ENCODE measurements at places on chromosomes 11 and 22. TPM values are rescaled to one million over a fixed set of nuclear protein-coding genes. Genes with fewer than 3 reads are reported as not detected.

DNA sequence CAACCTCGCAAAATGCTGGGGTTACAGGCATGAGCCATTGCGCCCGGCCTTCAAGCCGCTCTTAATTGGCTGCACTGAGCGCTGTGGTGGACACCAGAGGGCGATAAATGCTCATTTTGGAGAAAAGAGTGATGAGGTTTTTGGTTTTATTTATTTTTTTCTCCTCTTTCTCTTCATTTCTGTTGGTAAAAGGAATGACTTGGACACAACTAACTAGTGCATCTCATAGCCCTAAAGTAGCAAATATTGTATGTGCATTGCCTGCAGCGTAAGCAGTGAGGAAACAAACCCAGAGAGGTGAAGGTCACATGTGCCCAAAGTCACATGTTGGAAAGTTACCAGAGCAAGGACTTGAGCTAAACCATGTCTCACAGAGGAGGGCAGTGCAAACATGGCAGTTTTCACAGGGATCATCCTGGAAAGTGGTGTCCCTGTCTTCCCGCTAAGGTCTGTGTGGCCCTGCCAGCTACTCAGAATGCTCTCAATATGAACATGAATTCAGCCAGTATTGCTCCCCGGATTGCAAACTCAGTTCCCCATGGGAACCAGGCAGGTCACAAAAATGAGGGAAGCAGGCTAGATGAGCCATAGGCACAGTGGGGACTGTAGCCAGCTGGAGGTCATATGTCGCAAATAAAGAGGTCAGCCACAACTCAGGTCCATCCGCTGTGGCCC is 8.6 kb upstream of the CD82 start:
- peak; percentile 85 for DNase-seq

DNA sequence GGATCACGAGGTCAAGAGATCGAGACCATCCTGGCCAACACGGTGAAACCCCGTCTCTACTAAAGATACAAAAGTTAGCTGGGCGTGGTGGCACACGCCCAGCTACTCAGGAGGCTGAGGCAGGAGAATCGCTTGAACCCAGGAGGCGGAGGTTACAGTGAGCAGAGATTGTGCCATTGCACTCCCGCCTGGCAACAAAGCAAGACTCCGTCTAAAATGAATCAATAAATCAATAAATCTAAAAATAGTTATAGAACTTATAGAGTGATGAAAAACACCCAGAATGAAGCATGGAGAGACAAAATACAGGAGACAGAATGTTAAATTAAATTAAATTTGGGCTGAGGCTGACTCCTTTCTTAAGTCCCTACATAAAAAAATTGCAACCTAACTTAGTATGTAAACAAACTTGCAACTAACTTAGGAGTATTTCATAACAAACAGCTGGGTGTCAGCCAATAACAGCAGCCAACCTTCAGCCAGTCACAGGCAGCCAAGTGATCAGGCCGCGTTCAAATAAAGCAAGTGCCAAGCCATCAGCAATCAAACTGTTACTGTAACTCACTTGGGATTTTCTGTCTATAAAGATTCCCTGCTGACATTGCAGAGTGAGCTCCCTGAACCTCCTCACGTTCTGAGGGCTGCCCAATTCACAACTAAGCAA is 7.3 kb upstream of the TP53AIP1 start:
- no peak for DNase-seq

The SCN4B gene
- total RNA-seq: 2.9 TPM

The NAV2 gene
- 33.2 TPM for total RNA-seq

DNA sequence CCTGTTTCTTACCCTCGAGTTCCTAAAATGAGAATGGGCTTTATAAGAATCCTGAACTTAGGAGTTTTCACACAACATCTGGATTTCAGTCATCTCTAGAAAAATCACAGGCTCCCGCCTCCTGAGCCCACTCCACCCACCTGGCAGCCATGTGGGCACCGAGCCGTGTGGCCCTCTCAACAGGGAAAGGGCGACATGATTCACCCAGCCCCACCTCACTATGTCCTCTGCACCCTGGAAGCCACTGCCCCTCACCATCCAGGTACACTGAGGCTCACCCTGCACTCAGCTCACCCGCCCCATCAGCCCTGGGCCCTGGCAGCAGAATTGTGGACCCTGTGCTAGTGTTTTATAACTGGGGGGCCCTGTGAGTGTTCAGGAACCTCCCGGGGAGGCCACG is 101.5 kb downstream of the SHANK2 start:
- DNase-seq: no peak

DNA sequence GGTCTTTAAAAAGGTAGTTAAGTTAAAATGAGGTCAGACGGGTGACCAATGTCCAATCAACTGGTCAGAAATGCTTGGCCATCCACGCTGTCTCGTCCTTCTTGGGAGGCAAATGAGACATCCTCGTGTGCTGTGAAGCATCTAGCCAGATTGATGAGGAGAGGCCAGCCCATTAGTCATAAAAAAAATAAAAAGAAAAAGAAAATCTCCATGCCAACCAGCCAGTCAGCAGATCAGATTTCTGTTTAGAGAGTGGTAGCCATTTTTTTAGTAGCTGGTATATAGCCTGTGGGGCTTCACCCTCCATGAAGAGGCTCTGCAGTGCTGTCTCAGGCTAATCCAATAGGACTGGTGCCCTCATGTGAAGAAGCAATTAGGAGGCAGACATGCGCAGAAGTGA is 343.1 kb upstream of the SYN3 start:
- DNase-seq: no peak

GRCh38 chr11:127996825-127997224 is 590.5 kb downstream of the ETS1 start:
- no peak for DNase-seq

DNA sequence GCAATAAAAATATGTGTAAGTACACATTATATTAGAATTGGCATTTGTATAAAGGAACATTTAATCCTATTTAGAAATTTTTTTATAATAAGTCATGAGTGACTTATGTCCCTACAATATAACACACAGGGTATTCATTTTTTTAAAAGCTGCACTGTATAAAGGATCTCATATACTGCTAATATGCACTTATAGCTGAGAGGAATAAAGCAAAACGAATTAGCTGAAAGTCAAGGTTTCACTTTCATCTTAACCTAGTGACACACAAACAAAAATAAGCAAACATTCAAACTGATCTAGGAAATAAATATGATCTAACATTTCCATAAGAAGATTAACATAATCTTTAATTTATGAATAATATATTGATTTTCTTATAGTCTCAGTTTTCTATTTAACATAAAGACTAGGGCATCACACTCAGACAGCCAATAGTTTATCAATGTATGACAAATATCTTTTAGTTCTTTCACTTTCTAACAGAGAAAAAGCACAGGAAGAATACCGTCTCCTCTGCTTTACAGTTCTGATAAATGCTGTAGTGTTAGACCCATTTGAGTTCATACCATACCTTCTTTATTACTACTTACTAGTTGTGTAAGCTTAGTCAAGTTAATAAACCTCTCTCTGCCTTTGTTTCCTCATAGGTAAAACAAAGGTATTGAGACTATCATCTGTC is 42.9 kb downstream of the DCDC1 start:
- no peak for DNase-seq

DNA sequence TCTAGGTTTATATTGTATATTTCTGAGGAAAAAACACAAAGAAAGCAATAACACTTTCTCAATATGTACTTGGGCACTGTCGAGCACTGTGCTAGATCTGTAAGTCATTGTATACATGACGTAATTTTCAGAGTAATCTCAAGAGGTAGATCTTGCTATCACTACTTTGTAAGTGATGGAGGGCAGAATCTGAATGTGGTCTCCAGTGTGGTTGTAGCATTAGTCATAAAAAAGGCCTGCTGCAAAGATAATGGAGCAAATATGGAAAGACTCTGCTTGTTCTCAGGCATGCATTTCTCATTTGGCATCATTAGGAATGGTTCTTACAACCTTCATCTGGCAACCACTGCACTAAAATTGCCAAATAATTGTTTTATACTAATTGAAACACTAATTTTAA is 419.8 kb upstream of the CCDC179 start:
- DNase-seq: no peak

The CCT8L2 gene
- not detected for total RNA-seq

- DNase-seq: no peak
Observed at GRCh38 chr22:17243524-17243923, 24.3 kb upstream of the ADA2 start.

GRCh38 chr11:122523846-122524805 is 131.4 kb upstream of the UBASH3B start:
- no peak for DNase-seq

GRCh38 chr11:64741375-64742086 is 2.4 kb downstream of the RASGRP2 start:
- no peak for DNase-seq

The KRTAP5-1 gene
- total RNA-seq: not detected

- peak; percentile 81 for DNase-seq
Observed at GRCh38 chr22:24432059-24432853, 4.9 kb downstream of the ADORA2A start.

- peak; percentile 51 for DNase-seq
Observed at GRCh38 chr11:68997124-68997994, 15.7 kb downstream of the MRGPRF start.

The IGHMBP2 gene
- total RNA-seq: 27.0 TPM

- no peak for DNase-seq
Observed at GRCh38 chr11:117519590-117519989, 191.9 kb downstream of the CEP164 start.

DNA sequence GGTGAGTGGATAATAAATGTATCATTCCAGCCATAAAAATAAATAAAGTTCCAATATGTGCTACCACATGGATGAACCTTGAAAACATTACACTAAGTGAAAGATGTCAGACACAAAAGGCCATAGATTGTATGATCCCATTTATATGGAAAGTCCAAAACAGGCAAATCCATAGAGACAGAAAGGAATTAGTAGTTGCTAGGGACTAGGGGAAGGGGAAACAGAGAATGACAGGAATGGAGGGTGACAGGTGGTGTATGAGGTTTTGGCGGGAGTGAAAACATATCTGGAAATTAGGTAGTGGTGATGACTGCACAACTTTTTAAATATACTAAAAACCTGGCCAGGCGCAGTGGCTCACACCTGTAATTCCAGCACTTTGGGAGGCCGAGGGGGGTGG is 15.2 kb upstream of the CARD10 start:
- DNase-seq: no peak

The DEFB108B gene
- total RNA-seq: not detected

The GSTT4 gene
- total RNA-seq: not detected

DNA sequence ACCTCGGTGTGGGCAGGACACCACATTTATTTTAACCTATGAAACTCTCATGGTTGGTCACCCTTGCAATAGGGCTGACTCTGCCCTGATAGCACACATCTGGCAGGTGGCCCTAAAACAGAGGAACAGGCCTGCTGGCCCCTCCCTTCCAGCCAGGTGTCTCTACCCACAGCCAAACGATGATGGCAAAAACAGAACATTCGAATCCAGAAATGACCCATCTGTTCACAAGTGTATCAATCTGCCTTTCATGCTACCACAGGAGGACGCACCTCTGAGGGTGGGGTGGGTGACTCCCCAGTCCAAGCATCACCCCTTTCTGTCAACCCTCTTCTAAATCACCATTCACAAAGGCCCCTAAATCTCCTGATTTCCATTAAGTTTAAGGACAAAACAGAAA is 118.1 kb downstream of the ETS1 start:
- DNase-seq: no peak

- no peak for DNase-seq
Observed at GRCh38 chr11:20360650-20361049, 2.9 kb upstream of the HTATIP2 start.

The OLFML1 gene
- total RNA-seq: 27.2 TPM

DNA sequence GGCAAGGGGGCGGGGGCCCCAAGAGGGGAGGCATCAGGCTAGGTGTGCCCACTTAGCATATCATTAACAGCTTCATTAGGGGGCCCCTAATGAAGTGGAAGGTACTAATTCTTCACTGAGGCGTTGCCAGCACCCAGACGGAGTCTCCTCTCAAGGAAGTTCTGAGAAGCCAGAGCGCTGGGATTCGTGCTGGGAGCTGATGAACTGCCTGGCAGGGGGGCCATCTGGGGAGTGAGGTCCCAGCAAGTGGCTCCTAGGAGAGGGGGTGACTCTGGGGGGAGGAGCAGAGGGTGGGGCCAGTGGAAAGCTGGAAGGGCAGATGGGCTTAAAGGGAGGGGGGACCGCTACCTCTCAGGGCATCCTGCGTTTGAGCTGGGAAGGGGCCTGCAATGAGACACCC is 29.8 kb downstream of the DAGLA start:
- no peak for DNase-seq

The MMP7 gene
- not detected for total RNA-seq

The LRRC32 gene
- 192 TPM for total RNA-seq

- no peak for DNase-seq
Observed at GRCh38 chr22:25630447-25630846, 66.0 kb downstream of the GRK3 start.

DNA sequence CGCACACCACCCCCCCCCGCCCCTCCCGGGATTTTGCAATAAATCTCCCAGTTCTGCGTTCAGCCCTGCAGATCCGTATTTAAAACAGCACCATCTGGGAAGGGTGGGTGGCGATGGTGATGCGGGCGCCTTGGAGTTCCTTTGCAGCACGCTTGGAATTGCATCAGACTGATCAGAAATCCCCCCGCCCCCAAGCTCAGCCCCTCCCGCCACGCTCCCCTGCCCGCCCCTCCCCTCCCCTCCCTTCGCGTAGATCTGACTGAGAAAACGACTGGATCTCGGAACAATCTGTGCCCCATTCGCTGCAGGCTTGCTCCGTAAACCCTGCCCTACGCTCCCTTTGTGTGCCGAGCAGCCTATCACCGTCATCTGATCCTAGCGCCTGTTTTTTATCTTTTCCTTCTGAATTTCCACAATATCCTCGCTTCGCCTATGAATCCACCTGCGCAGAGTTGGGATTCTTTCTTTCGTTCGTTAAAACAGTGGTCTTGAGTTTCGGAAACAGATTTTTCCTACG is 18.1 kb upstream of the BDNF start:
- no peak for DNase-seq

GRCh38 chr22:21105294-21105693 is 59.5 kb downstream of the LRRC74B start:
- DNase-seq: no peak

The RAB38 gene
- 3.2 TPM for total RNA-seq

The DBX1 gene
- total RNA-seq: not detected

DNA sequence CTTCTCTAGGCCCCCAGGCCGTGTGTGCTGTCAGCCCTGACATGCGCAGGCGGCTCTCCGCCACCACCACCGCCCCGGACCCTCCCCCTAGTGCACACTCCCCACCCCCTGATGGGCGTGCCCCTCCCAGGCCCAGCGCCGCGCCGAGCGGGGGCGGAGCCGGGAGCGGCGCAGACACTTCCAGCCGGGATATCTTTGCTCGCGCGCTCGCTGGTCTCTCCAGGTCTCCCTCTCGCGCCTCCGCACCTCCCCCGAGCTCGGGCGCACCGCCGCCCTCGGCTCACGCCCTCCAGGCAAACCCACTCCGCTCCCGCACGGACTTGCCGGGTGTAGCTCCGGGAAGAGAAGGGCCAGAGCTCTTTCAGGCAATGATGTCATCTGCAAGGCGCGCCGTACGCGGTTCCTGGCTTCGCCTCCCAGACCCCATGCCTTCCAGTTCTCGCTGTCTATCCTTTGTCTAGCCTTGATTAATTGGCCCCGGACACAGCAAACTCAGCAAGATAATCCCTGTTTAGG is at the start of gene SCN3B:
SCN3B (minus strand) TSS at position 59 of the 516 bp plus-strand sequence. CDS start 823 bp downstream, outside the sequence.
- DNase-seq: peak; percentile 64

Measured in sciatic nerve (tissue), 2 donors.